ENCODE measurements at places on chromosomes 6 and 20. TPM values are rescaled to one million over a fixed set of nuclear protein-coding genes. Genes with fewer than 3 reads are reported as not detected.

DNA sequence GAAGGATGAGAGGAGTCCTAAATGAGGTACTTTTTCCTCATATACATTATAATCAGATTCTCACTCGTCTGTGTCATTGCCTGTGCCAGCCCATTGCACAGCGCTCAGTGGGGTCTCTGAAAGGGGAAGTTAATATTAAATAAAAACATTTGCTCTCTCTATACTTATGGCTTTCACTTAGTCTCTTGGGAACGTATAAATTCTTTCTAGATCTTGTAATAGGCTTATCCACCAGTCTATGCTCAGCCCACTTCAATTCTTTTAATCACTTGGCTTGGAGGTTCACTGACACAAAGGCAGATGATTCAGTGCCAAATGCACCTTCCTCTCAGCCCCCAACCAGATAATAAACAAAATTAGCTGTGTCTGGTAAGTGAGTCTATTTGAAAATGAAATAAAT lies 164.3 kb upstream of the OGFRL1 start:
- DNase-seq, result no peak
- no peaks in the 10 kb centered on the region for H3K36me3 ChIP-seq
- H3K4me3 ChIP-seq, result no peak overlapping the region
- H3K27ac ChIP-seq, result no peak overlapping the region
- no peaks in the 10 kb centered on the region for H3K4me1 ChIP-seq

GRCh38 chr6:157813750-157814455 lies 9.1 kb upstream of the SNX9 start:
- no peaks in the 10 kb centered on the region for H3K36me3 ChIP-seq
- no peak overlapping the region for H3K4me3 ChIP-seq
- no peaks in the 10 kb centered on the region for H3K27me3 ChIP-seq
- no peak for DNase-seq

DNA sequence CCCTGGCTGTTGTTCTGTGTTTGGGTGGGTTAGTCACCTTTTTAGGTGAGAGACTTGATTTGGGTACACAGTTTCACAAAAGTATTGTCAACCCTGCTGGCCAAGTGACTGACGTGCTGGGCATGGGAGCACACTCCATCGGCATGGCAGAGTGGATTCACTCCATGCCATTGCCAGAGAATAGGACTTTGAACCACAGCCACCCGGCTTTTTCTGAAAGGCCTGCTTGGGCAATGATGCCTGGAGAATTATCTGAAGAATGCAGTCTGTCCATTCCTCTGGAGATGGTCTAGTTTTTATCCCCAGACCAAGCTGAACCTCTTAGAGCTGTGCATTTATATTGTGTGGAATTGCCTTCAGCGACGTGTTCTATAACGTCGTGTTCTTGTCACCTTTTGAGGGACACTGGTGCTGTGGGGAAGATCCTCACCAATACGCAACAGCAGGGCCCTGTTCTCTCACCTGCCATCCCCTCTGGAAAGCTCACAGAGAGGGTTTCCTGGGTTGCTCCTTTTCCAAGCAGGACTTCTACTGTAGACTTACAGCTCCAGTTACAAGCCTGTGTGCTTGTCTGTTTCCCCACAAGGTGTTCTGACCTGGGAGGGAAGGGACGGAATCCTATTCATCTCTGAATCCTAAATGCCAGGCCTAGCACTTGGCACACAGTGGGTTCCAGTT lies 183.4 kb upstream of the AKAP12 start:
- H3K36me3 ChIP-seq, result no peaks in the 10 kb centered on the region
- H3K4me3 ChIP-seq, result no peak overlapping the region
- peaks cover 45% of the 10 kb centered on the region for H3K4me1 ChIP-seq
- no peak for DNase-seq
- peak overlapping the region; percentile 98 for H3K27ac ChIP-seq
- no peaks in the 10 kb centered on the region for H3K27me3 ChIP-seq

DNA sequence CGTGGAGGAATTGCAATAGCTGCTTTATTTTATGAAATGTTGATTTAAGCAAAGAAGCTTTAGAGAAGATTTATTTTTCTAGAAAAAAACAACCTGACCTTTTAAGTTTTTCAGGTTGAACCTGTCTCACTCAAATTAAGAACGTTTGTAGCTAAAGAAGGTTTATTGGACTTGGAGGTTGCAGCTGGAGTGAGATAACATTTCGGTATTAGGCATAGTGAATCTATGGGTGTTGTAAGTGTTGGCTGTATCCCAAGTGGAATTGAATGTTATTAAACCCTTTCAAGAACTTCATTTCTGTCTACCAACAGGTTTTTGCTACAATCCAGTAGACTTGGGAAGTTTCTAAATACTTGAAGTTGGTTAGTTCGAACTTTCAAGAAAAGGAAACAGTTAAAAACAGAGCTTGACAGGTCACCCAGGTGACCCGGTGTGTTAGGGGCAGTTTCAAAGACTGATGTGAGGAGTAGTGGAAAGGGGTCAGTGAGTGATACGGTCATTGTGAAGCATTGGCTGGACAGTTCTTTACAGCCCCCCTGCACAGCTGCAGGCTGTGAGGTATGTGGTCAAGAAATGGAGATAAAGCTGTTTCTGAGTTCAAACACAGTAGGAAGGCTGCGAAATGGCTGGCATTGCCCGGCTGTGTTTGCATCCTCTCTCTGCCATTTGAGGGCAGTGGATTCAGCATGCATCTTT lies 2.4 kb upstream of the TBCC start:
- H3K27me3 ChIP-seq, result no peaks in the 10 kb centered on the region
- no peak for DNase-seq
- peak overlapping the region; percentile 99 for H3K27ac ChIP-seq
- peak overlapping the region; percentile 88 for H3K4me3 ChIP-seq

DNA sequence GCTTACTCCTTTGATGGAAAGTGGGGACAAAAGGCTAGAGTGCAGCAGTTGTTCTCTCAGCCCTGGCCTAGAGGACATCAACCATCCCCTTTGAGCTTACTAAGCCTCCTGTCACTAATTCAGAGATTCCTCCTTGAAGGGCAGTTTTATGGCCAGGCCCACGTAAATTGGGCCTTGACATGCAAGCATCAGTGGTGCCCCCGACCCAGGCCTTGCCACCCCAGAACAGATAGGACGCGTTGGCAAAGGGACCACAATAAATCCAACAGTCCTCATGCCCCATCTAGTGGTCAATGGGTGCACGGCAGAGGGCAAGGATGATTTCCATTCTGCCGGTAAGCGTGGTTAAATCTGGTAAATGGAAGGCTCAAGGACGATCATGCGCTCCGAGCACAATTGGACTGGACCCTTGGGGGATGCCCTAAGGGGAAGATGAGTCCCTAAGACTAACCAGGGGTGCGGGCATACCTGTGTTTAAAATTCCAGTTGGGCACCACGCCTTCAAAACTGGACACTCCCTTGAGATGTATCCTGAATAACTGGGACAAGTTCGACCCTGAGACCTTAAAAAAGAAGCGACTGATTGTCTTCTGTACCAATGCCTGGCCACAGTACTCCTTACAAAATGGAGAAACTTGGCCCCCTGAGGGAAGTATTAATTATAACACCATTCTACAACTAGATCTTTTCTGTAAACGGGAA lies 32.6 kb downstream of the CEP85L start:
- peak overlapping the region; percentile 12 for H3K4me3 ChIP-seq
- no peaks in the 10 kb centered on the region for H3K27me3 ChIP-seq
- no peak overlapping the region for H3K27ac ChIP-seq
- peak; percentile 63 for DNase-seq
- H3K36me3 ChIP-seq, result no peaks in the 10 kb centered on the region

- no peaks in the 10 kb centered on the region for H3K36me3 ChIP-seq
- no peak overlapping the region for H3K4me3 ChIP-seq
- no peak for DNase-seq
Observed at GRCh38 chr6:37804586-37804985, 14.9 kb upstream of the ZFAND3 start.

GRCh38 chr20:60113771-60114170 lies 155.5 kb downstream of the CDH26 start:
- no peak for DNase-seq
- H3K27me3 ChIP-seq, result peaks cover 1% of the 10 kb centered on the region
- no peaks in the 10 kb centered on the region for H3K36me3 ChIP-seq
- no peak overlapping the region for H3K27ac ChIP-seq

DNA sequence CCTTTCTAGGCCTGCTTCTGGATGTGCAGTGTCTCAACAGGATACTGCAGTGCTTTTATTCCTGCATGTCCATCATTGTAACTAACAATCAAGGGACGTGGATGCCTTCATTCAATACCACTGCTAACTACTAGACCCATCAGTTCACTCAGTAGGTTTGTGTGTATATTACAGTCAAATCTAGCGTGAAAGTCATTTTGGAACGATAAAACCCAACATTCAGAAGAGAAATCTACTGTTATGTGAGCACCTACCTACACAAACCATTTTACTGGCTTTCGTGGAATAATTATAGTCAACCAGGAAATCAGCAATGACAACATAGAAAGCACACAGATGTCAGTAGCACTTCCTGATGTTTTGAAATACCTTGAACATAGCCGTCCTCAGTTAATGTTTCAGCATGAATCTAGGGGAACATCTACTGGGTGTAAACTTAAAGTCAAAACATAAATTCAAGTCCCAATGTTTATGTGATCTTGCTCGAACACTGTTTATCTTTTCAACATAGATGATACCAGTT lies 270.6 kb downstream of the FARS2 start:
- H3K27me3 ChIP-seq, result no peaks in the 10 kb centered on the region
- no peaks in the 10 kb centered on the region for H3K36me3 ChIP-seq
- no peak for DNase-seq
- no peak overlapping the region for H3K4me3 ChIP-seq

DNA sequence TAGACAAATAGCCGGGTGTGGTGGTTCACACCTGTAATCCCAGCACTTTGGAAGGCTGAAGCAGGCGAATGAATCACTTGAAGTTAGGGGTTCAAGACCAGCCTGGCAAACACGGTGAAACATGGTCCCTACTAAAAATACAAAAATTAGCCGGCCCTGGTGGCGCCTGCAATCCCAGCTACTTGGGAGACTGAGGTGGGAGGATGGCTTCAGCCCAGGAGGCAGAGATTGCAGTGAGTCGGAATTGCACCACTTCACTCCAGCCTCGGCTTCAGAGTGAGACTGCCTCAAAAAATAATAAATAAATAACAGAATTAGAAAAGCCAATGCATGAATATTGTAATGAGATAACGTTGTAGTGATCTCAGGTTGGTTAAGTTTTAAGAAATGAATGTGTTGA lies 61.3 kb downstream of the RFX6 start:
- DNase-seq, result no peak
- peaks cover 19% of the 10 kb centered on the region for H3K27me3 ChIP-seq
- no peak overlapping the region for H3K27ac ChIP-seq

DNA sequence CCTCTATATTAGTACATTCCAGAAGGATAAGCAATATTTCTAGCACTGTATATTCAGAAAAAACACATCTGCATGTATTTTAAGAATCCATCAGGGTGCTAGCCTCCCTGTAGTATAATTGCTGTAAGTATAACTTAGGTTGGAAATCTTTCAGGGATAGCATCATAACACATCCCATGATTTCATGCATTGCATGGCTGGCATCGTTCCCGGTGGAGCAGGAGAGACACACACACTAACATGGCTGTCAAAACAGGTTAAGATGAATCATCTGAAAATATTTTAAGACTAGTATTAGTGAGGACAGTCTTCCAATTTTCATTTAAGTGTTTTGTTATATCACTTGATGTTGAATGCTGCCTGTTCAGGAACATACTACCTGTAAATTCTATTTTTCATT lies 32.1 kb upstream of the CENPW start:
- H3K36me3 ChIP-seq, result no peaks in the 10 kb centered on the region
- no peaks in the 10 kb centered on the region for H3K4me1 ChIP-seq
- no peak overlapping the region for H3K4me3 ChIP-seq
- no peak for DNase-seq
- no peaks in the 10 kb centered on the region for H3K27me3 ChIP-seq

DNA sequence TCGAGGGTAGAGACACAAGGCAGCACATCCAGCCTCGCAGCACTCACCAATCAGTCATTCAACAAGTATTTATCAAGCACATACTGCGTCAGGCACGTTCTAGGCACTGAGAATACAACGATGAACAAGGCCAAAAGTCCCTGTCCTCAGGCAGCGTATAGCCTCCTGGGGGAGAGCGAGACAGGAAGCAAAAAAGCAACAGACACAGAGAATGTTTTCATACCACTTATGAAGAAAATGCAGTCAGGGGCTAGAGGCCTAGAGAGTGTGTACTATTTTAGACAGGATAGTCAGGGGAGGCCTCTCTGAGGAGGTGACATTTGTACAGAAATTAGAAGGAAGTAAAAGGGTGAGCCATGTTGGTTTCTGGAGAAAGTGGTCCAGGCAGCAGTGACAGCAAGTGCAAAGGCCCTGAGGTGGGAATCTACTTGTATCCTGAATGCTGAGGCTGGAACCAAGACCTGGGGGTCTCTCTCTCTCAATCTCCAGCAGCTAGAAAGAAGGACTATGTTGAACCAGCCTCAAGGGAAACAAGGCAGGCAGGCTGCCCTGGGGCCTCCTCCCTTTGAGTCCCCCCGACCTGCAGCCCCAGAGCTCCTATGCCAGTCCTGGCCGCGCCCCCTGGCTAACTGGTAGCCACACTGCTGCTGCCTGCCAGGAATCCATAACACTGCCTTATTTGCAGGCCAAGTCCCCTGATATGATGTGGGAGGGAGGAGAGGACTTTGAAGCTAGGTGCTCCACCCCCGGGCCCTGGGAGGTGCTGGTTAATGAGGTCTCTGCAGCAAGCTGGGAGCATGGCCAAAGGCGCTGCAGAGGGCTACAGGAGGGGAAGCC lies 151.2 kb downstream of the GRM4 start:
- no peak overlapping the region for H3K27ac ChIP-seq
- no peak for DNase-seq
- H3K4me1 ChIP-seq, result no peaks in the 10 kb centered on the region
- no peak overlapping the region for H3K4me3 ChIP-seq

- no peak overlapping the region for H3K27ac ChIP-seq
- no peak overlapping the region for H3K4me3 ChIP-seq
- no peaks in the 10 kb centered on the region for H3K36me3 ChIP-seq
Observed at GRCh38 chr6:52371656-52372191, 9.8 kb downstream of the PAQR8 start.

The ENPP4 gene
- total RNA-seq, result 5.4 TPM

The FITM2 gene
- total RNA-seq, result 10.5 TPM

The CFAP61 gene
- 0.28 TPM for total RNA-seq

The MCHR2 gene
- total RNA-seq, result not detected

The FILIP1 gene
- 0.26 TPM for total RNA-seq

The MYLK4 gene
- 0.85 TPM for total RNA-seq

The HUS1B gene
- total RNA-seq, result 0.74 TPM

The HLA-DRA gene
- 1.7 TPM for total RNA-seq

The RAET1L gene
- total RNA-seq, result not detected

The TBXT gene
- total RNA-seq, result not detected
